Lung microvascular endothelial cell (primary cell): ENCODE measurements at places on chromosomes 4 and X.
A peak's percentile ranks its signal among the peaks of the same experiment; 100 is the strongest.

GRCh38 chr4:114041117-114041475, 61.6 kb upstream of the ARSJ start:
- no peak for DNase-seq

- no peak for DNase-seq
Measured at GRCh38 chr4:51963841-51964517, 56.2 kb downstream of the LRRC66 start.

GRCh38 chrX:9310616-9311015, 154.2 kb upstream of the TBL1X start:
- DNase-seq, result no peak

GRCh38 chrX:19566359-19567222, 51.3 kb upstream of the MAP3K15 start:
- peak; percentile 5 for DNase-seq

GRCh38 chr4:182937268-182938204, 20.4 kb upstream of the DCTD start:
- no peak for DNase-seq

GRCh38 chr4:1792832-1793495, at the start of gene FGFR3:
TSS of gene FGFR3 (plus strand) at chr4:1793293. CDS start at chr4:1793935, 642 bp downstream.
- DNase-seq, result peak; percentile 51

DNA sequence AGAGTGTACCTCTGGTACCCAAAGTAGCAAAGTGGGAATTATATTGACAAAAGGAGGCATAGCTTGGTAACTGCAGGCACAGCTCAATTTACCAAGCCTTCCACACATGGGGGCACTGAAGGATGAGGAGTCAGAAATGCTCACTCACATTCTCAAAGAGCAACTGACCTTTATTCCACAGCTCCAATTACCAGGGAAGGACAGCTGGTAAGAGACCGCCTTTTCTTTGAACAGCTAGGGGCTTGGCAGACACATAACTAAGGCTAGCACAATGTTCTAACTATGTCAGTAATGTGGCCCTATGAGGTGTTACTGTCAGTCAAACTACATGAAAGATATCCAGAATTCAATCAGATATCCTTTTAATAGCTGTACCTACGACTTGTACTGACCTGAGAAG, 20.5 kb upstream of the STS start:
- no peak for DNase-seq

DNA sequence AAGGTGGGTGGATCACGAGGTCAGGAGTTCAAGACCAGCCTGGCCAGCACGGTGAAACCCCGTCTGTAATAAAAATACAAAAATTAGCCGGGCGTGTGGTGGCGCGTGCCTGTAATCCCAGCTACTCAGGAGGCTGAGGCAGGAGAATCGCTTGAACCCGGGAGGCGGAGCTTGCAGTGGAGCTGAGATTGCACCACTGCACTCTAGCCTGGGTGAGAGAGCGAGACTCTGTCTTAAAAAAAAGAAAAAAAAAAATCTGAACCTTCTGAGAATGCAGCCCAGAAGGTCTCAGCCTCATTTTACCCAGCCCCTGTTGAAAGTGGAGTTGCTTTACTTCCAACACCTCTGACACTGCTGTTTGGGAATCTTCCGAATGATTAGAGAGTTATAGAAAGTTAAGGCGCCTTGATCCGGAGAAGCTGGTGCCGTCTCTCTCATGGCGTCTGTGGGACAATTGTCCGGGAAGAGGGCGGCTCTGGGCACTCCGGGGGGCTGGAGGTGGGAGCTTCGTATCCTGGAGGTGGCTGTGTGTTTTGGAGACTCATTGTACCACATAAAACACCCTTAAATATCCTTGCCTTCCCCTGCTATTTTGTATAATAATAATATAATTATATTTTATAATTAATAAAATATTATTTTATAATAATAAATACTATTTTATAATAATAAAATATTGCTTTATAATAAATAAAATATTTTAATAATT, 92.7 kb upstream of the PPP2R3B start:
- DNase-seq, result no peak

- DNase-seq, result no peak
Measured at GRCh38 chr4:173415092-173415491, 16.2 kb upstream of the SCRG1 start.

GRCh38 chr4:71259911-71260331, 78.9 kb upstream of the SLC4A4 start:
- DNase-seq, result peak; percentile 1

DNA sequence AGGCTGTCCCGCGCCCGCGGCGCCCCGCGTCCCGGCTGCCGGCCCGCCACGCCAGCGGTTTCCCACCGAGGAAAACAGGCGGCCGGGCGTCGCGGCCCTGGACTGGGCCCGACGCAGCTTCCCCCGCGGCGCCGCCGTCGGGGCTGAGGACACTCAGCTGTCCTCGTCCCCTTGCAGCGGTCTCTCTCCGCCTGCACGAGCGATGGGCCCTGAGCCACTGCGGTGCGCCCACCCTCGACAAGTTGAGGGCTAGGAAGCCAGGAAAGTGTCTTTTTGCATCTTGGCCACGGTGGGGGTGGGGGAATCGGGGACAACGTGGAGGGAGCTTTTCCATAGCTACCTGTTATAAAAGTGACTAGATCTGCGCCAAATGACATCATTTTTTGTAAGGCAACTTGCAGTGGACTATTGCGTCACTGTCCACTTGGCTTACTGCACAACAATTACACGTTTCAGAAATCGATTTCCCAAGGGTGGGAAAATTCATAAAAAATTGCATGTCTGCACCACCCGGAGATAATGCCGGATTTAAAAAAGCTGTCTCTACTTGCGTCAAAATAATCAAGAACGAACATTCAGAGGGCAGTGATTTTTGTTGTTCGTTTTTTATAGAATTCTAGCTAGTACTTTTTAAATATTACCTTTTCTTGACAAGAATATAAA, 1.1 kb downstream of the KLHL15 start:
- peak; percentile 57 for DNase-seq

DNA sequence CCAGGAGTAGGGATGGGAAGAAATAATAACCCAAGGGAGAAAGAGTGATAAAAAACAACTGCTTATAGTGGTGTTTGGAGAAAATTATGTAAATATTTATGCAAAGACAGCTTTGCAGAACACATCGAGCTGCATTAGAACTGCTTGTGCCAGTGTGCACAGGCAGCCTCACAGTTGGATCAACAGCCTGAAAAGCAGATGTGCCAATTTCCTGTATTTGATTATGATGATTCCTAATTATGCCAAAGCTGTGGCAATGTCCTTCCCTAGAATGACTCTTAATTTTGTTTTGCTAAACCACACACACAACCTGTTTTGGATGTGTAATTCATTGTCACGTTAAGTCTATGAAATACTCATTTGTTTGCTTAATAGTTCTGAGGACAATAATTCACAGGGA, 30.6 kb upstream of the ANTXR2 start:
- no peak for DNase-seq

DNA sequence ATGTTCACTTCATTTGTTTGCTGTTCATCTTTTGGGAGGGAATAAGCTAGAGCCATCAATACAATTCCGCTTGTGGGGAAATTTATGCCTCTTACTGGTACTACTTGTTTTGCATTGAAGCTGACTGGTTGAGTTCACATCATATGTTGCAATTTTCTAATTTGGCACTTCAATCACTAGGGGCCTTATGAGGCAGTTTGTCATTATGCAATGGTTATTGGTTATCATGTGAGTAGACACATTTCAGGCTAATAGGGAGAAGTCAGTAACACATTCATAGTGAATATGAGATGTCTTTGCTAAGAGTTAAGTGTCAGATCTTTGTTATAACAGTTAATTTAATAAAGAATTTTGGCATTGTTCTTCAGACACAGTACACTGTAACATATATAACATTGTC, 5.0 kb downstream of the RPL36A start:
- no peak for DNase-seq

DNA sequence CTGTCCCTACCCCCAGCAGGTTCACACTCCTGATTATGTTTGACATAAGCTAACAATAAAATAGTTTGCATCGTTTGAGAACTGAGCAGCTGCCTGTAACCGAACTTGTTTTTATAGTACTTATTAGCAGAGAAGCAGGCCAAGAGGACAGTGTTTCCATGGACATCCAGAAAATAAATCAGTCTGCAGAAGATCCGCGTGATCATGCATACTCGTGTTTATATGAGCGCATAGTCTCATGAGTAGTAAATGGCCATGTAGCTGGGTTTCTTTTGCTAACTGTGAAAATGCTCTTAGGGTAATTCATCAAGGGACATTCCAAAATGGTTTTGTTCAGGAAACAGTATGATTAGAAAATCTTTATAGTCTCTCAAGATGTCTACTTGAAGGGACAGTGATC, 289.2 kb downstream of the DCTD start:
- no peak for DNase-seq

DNA sequence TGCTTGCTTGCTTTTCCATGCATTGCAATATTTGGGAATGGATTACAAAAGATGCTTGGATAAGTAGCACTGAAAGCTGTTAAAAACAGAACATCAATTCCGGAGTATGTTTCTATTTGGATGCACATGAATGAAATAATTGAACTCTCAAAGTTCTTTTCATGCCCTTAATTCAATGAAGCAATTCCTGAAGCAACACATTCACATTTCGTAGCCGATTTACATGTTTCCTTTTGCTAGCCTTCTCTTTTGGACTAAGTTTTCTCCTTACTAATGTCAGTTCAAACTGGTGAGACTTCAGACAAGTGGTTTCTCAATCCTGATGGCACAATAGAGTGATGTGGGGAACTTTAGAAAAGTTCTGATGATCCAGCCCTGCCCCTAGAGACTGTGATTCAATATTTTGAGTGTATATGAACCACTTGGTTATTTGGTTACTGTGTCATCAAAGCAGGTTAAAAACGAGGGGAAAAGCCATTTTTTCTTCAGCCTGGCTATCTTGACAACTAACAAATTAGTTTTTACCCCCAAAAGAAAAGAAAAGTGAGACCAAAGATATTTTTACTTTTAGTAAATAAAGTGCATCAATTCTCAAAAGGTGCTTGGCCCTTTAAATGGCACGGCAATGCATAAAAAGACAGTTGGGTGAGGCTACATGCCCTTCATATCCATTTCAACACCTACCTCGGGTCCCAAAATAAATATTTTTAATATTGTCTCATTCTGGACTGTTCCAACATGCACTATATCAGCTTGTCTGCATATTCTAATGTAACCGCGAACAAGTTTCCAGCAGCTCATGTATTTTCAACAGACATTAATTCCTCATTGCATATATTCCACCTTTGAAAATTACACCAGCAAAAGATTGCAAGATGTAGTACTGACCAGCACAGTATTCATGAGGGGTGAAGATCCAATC, 90.1 kb upstream of the RPL34 start:
- peak; percentile 67 for DNase-seq

DNA sequence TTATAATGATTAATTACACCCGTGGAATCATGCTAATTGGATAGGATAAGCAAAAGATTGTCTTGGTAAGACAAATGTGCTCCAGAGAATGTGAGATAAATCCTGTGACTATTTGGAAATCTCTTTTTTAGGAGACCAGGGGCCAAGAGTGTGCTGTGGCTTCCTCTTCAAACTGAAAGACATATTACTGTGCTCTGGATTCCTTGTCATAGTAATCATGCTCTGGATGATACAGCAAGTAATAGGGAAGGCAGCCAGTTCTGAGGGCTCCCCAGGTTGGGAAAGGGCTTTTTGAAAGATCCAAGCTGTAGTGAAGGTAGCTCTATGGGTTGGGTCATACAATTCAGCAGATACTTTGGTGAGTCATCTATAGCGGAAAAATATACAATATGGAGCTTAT, 600.5 kb downstream of the PCDH18 start:
- DNase-seq, result no peak
